Upper lobe of left lung (tissue), 6 donors: ENCODE measurements at places on chromosomes 1 and 21. TPM values are rescaled to one million over a fixed set of nuclear protein-coding genes. Genes with fewer than 3 reads are reported as not detected.
A peak's percentile ranks its signal among the peaks of the same experiment; 100 is the strongest.

MROH7 gene
- total RNA-seq, result 1.2 TPM

DCDC2B gene
- total RNA-seq, result 5.2 TPM

LY9 gene
- 3.1 TPM for total RNA-seq

ACTRT2 gene
- not detected for total RNA-seq

KCND3 gene
- 2.7 TPM for total RNA-seq

CD48 gene
- total RNA-seq, result 12.4 TPM

EFCAB7 gene
- 5.3 TPM for total RNA-seq

MTARC1 gene
- 10.0 TPM for total RNA-seq

DNA sequence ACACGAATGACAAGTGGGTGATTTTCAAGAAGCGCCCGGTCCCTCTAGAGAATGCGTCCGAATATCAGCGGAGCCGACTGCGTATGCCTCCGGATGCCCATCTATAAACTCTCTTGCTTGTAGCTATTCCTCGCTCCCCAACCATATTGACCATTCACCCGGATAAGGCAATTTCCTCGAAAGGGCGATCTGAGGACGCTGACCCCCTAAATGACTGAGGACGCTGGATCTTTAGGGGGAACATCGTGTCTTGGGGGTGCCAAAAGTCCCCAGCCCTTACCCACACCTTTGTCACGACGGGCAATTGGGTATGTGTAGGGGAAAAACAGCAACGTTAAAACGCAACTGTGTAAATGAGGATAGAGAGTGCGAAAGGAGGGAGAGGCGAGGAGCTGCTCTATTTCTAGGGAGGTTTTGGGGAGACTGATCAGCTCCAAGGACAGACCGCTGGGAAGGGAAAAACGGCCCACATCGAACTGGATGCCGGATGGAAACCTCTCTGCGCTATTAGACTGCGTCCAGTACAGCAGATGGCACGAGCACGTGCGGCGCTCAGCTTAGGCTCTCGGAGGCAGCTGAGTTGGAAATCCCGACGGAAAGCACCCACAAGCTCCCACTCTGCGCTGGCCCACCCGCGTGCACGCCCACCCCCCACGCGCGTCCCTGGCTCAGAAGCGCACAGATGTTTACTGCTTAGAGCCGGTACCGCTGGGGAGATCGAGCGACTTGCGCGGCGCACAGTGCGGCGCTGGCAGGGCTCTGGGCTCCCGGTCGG lies 2.9 kb upstream of the PRRX1 start:
- DNase-seq, result no peak

- no peak for DNase-seq
Observed at GRCh38 chr1:89502042-89502441, 22.6 kb upstream of the LRRC8B start.

DNA sequence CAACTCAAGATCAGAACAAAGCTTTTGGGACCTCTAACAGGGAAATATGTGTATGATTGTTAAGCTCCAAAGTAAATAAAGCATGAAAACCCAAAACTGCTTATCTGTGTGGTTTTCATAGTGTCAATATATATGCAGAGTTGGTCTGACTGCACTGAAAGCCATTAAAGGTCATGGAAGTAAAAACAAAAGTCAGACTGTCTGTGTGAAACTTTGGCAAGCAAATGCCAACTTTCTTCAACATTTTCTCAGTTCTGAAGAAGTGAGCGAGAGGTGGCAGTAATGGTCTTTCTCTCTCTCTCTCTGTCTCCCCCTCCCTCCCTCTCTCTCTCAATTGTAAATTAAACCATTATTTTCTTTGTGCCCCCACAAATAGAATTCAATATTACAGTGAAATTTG lies 100.1 kb upstream of the S1PR1 start:
- DNase-seq, result no peak

GRCh38 chr1:29958271-29958670 lies 721.9 kb downstream of the PTPRU start:
- DNase-seq, result no peak

GRCh38 chr1:207214453-207214852 lies 107.0 kb upstream of the CD55 start:
- no peak for DNase-seq

DNA sequence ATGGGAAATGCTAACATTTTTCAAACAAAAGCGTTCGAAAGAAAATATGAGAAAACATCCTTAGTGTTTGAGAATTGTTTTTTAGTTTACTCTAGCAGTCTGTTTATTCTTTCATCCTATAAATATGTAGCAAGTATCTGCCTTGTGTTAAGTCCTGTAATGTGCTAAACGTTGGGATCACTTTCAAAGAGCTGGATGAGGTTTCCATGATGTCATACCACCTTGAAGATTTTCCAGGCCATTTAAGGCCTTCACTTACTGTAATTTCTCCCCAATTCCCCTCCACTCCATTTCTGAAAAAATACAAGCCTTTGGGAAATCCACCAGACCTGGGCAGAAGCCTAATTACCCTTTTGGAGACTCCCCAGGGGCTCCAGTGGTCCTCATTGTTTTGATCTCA lies 24.2 kb upstream of the CTBS start:
- no peak for DNase-seq

DNA sequence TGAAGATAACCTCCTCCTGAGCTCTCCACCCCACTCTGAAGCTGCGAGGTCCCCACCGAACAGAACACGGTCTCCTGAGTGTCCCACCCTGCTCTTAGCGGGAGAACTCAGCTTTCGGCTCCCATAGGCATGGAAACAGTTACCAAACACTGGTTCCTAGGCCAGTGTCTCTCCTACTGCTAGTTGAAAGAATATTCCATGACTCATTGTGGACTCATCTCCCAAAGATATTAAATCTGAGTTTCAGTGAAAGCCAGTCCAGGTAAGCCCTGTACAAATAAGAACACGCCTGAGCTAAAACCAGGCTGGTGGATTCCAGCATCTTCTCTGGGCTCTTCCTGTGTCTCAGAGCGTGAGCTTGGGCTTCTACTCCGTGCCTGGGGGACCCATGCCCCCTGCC lies 107.5 kb upstream of the CLDN14 start:
- DNase-seq, result no peak

DNA sequence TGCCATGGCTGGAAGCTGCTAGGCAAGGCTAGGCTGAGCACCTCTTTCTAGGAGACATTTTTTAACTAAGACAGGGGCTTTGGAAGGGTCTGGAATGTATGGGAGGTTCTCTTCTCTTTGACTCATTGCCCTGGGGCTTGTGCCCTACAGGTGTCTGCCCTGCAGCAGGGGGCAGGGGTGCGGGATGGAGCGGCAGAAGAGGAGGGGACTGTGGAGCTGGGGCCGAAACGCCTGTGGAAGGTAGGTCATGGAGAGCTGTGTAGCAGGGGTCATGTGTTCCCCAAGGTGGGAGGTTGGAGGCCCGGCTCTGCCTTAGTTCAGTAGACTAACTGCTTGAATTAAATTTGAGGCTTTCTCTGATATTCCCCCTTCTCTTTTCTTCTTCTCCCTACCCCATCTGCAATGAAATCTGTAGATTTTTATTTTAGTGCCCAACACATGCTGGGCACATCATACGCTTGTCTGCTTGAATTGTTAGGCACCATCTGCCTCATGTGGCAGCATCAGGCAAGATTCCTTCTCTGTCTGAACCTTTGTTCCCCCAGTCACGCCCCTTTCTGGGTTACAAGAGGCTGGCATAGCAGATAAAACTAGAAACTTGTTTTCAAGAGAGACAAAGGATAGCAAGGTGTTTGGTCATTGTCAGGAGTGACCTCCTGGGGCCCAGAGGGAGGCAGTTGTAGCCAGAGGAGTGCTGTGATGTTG lies 18.4 kb downstream of the PPFIA4 start:
- DNase-seq, result no peak

DNA sequence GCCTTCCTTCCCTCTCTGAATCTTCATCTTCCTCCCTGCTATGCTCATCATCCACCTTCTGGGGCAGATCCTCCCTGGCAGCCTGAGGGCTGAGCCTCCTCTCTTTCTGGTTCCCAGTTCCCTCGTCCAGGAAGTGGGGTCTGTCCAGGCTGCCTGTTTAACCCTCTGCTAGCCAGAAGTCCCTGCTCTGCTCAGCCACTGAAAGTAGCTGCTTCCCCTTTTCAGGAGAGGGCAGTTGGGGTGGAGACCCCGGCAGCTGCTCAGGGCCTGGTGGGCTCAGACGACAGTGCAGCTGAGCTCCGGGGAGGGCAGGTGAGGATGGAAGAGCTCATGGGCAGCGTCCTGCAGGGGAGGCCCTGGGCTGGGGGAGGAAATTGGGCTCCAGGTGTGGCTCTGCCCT lies 43.1 kb upstream of the ETV3 start:
- DNase-seq, result no peak

DNA sequence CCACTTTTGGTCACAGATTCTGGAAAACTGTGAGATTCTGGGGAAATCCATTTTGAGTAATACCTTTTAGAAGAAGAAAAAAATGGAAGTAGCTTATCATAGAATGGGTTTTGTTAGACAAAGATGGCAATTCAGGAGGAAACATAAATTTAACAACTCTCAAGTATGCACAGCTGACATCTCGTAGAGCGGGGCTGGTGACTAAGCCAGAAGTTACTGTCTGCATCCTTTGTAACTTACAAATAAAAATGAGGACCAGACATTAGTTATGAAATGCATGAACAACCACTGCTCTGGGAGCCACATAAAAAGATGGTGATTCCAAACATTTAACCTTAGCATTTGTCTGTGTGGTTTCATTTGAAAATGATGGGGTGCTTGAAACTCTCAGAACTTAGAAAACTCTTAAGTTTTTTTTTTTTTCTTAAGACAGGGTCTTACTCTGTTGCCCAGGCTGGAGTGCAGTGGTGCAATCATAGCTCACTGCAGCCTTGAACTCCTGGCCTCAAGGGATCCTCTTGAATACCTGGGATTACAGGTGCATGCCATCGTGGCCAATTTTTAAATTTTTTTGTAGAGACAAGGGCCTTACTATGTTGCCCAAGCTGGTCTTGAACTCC lies 49.2 kb upstream of the ATP5PO start:
- DNase-seq, result no peak

DNA sequence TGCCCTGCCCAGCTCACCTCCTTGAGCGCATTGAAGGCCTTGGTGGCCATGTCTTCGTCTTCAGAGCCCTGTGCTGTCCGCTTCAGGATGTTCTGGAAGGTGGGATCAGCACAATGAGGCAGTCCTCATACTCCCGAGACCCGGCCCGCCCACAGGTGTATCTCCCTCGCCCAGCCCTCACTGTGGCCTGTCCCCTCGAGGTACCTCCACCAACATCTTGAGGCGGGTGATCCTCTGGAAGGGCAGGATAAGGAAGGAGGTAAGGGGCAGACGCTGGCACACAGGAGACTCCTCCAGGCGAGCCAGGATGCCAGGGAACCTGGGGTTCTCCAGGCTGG lies 7.1 kb downstream of the ARHGEF19 start:
- no peak for DNase-seq

DNA sequence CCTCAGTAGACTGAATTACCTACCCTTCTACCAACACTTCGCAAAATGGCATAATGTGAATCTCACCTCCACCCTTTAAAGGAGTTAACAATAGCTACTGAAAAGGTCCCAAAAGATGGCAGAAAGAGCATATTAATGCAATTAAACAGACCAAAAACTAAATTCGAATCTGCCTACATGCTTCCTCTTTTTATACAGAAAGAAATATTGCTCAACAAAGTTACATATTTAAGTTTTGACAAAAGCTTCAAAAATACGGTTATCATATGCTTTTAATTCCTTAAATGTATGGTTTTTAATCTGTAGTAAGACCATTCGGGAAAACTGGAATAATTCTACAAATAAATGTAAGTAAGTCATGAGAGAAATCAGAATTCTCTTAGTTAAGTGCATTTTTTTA lies 2.2 kb downstream of the APP start:
- no peak for DNase-seq

- no peak for DNase-seq
Observed at GRCh38 chr1:226098870-226099835, 36.6 kb downstream of the H3-3A start.

DNA sequence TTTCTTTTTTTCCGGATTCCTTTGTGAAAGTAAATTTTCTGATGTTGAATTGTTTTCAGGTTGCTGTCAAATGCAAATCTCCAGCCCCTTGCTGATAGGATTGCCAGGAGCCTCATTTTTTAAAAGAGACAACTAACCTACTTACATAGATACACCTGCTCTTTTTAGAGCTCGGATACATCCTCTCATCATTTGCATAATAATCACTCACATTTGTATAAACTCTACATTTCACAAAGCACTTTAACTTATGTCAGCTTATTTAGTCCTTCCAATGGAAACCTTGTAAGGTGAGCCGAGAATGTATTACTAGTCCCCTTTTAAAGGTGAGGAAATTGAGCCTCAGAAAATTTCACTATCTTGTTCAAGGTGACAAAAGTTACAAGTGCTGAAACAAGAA lies 84.8 kb downstream of the KCTD3 start:
- no peak for DNase-seq

DNA sequence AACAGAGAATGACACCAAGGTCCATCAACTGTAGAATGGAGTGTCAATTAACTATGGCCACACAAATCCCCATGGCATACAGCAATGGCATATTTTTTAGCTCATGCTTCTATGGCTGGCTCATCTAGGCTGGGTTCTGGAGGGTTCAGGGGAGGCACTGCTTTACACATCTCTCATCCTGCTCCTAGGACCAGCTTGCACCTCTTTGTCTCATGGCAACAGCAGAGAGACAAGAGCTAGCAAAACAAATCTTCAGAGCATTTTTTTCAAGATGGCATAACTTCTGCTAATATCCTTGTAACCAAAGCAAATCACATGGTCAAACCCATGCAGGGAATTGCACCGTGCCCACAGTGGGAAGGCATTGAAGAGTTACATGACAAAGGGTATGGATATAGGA lies 82.4 kb downstream of the KIF14 start:
- DNase-seq, result no peak

GRCh38 chr1:79117376-79117775 lies 110.8 kb upstream of the ADGRL4 start:
- no peak for DNase-seq

DNA sequence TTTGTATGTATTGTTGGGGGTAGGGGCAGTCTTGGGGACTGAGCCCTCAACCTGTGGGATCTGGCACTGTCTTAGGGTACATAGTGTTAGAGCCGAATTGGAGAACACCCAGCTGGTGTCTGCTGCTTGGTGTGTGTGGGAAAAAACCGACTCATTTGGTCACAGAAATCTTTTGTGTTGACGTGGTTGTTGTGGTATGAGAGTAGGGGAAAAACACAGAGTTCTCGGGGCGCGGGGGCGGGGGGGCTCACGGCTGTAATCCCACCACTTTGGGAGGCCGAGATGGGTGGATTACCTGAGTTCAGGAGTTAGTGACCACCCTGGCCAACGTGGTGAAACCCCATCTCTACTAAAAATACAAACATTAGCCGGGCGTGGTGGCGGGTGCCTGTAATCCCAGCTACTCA lies 15.3 kb upstream of the SRSF10 start:
- DNase-seq, result peak; percentile 24

DNA sequence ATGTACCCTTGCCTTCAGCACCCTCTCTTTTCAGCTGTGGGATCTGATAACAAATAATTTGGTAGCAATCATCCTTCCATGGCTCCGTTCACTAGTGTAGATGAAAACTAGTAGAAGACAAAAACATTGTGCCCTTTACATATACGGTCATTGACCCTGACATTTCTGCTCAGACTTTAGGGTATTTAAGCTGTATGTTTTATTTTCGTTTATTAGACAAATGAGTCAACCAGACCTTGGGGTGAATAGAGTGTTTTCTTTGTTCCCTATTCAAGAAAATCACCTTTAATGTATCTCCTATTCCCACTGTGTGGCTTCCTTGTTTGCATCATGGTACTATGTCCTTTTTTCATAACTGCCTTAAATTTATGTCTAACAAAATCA lies 187.3 kb downstream of the VAV3 start:
- no peak for DNase-seq
